NCI-H1417 treated with DMSO at 0.1 percent for 48 hours (cell line): ENCODE measurements at places on chromosomes 6 and 20.

- DNase-seq: no peak
Measured at GRCh38 chr6:108123946-108124345, 41.9 kb upstream of the NR2E1 start.

DNA sequence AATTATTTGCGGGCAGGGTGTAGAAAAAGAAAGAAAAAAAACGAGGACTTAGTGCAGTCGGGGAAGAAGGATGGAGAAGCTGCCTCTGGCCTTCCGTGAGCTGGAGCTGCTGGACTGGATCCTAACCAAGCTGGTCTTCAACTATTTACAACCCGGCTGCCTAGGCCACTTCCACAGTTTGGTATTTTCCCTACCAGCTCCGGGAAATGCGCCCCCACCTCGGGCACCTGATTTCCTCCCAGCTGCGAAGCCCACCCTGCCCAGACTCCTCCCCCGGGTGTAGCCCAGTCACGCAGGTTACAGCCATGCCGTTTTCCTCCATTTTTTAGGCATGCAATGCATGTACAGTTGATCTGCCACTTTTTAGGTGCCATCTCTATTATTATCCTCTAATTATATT lies 21.2 kb downstream of the THEMIS start:
- DNase-seq: no peak

DNA sequence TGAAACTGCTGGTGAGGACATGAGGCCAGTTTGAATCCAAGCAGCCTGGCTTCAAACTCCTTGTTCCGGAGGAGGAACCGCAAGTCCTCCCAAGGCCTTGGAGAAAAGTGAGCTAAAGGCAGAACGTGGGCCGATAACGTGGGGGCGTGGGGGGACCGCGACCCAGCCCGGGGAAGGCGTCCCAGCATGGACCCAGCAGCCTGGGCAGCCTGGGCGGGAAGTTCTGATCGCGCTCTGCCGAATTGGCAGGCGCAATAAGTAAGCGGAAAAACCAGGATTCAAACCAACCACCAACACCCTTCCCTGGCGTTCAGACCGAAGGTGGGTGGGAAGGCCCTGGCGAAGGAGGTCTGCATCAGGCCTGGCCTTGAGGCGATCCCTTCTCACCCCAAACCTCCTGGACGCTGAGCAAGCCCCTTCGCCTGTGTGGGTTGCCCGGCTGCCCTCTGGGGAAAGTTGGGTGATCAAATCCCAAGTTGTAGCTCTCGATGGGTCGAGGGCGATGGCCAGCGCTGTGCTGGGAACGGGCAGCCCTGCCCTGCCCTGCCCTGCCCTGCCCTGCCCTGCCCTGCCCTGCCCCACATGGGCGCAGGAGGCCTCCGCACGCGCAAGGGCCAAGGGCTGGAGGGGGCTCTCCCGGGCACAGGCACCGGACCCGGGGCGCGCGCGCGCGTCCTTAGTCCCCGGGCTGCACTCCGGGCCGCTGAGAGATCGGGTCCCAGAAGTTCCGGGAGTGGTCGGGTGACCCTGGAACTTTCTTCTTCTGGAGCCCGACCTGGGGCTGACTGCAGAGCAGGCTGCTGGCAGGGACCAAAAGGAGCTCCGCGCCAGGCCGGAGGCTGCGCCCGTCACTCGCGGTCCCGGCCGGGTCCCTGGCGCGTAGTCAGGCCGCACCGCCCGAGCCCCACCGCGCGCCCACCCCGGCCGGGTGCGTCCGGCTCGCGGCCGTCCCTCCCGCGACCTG lies 637 bp upstream of the SLC22A3 start:
- no peak for DNase-seq

DNA sequence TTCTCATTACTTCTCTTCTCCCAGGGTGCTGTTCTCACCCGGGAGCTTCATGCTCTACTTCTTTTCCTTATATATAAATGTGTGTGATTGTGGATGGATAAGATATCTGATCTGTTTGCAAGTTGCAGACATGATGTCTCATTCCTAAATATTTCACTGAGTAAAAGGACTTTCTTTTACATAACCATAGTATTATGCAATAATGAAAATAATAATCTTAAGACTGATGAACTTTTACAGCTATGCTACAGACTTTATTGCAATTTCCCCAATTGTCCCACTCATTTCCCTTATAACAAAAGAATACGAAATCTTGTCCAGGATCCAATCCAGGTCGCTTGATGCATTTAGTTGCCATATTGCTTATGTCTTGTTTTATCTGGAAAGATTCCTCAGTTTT lies 284.5 kb upstream of the JAG1 start:
- no peak for DNase-seq

DNA sequence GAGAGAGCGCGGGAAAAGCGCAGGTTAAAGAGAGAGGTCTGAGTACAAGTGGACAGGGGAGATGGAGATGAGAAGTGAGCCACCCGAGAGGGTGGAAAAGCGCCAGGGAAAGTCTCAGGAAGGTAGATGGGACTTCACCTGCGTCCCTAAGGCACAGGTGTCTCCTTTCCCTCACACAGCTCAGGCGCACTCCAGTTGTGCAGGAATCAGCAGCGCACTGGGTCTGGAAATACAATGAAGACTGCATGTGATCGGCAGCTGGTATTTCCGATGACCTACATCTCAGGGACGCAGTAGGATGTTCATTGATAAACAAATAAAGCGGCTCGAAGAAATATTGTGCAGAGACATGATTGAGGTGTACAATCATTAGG lies 432 bp upstream of the KHDRBS2 start:
- no peak for DNase-seq

GRCh38 chr20:44471481-44471882 lies 4.2 kb upstream of the TTPAL start:
- DNase-seq: no peak

- peak; percentile 62 for DNase-seq
Measured at GRCh38 chr6:169959136-169960002, 207.9 kb downstream of the ERMARD start.

DNA sequence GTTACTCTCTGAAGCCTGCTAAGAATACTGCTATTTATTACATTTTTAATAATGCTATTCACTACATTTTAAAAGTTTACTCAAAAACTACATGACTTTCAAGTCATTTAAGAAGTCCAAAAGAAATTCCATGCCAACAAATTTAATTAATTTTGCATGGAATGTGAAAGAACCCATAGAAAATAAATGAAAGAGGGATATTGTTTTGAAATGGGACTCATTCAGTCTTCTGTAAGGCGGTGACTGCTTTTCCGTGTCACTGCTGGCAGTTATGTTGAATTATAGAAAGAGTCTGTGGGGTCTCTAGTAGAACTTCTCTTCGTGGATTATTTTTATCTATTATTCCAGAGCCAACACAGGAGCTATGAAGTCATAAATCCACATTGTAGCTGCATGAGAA lies 211.2 kb downstream of the LAMA2 start:
- DNase-seq: no peak

- peak; percentile 84 for DNase-seq
Measured at GRCh38 chr6:19804205-19805128, 32.7 kb upstream of the ID4 start.

DNA sequence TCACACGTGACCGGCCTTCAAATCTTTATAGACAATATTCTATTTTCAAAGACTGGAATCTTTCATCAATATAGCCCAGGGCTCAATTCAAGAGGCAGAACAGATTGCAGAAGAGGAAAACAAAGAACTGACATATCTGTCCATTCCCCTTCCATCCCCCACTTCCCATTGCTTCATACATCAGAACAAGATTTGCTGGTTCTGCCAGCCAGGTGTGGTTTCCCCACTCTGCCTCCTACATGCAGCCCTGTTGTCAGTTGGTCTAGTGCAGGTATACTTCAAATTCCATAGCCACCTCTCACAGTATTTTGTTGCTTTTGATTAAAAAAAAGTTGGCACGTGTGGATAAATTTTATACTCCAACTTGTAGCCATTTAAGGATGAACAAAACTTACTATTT lies 174.9 kb downstream of the CD109 start:
- DNase-seq: no peak

- DNase-seq: no peak
Measured at GRCh38 chr6:17032590-17032987, 69.3 kb upstream of the STMND1 start.

- DNase-seq: no peak
Measured at GRCh38 chr20:61378694-61379355, 126.8 kb downstream of the CDH4 start.

DNA sequence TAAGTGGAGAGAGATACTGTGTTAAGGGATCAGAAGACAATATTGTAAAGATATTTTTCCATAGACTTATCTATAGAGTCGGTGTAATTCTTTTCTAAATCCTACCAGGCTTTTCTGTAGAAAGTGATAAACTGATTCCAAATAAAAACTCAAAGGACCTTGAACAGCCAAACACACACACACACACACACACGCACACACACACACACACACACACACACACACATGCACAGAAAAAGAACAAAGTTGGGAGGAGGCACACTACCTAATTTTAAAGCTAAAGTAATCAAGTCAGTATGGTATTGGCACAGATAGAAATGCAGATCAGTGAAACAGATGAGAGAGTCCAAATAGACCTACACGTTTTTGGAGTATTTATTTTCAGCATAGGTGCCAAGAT lies 456.2 kb downstream of the CDC5L start:
- no peak for DNase-seq

- DNase-seq: no peak
Measured at GRCh38 chr6:133085471-133085870, 155.7 kb upstream of the EYA4 start.

GRCh38 chr20:17611540-17612286 lies 41.8 kb downstream of the DSTN start:
- no peak for DNase-seq

GRCh38 chr20:51871943-51872342 lies 69.6 kb upstream of the SALL4 start:
- DNase-seq: no peak

GRCh38 chr20:34058831-34059230 lies 53.2 kb downstream of the EIF2S2 start:
- DNase-seq: peak; percentile 16

DNA sequence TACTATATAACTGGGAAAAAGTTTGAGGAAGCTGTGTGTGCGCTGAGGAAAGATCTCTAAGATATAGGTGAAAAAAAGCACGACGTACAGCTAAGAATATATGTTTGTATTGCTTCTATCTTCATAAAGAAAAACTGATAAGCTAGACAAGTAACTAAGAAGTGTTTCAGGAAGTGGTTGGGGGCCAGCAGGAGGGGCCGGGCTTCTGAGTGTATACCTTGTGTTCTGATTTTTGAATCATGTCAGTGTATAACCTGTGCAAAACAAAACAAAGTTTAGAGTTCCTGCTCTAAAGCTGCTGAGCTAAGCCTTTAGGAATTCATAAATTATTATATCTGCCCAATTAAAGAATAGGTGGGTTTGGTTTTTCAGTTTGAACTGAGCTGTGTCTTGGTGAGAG lies 7.9 kb upstream of the OSER1 start:
- no peak for DNase-seq

- no peak for DNase-seq
Measured at GRCh38 chr6:3593161-3593560, 136.3 kb upstream of the SLC22A23 start.

DNA sequence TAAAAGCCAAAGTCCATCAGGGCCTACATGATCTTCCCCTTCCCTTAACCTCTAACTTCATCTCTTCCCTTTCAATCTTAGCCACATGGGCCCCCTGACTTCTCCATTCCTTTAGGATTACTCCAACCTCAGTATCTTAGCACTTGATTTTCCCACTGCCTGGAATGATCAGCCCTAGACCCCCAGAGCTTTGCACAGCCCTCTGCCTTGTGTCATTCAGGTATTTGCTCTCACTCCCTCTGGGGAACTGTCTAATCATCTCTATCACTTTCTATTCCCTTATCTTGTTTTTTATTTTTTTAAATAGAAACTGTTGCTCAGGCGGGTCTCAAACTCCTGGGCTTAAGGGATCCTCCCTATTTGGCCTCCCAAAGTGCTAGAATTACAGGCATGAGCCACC lies 13.3 kb upstream of the ZNFX1 start:
- DNase-seq: no peak

GRCh38 chr20:38129248-38129865 lies 35.7 kb downstream of the TGM2 start:
- DNase-seq: no peak

DNA sequence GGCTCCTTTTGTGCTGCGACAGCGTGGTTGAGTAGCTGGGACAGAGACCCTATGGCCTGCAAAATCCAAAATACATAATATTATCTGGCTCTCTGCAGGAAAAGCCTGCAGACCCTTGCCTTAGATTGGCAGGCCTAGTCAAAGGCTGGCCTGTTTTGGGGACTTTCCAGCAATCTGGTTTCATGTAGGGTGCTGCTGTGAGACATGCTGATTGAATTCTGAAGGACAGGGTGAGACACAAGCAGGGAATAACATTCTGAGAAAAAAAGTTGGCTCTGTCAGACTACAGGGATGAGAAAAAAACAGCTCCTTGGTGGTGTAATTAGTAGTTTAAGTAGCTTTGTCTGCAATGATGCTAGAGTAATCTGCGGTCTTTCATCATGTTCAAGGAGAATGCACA lies 402.7 kb upstream of the AGPAT4 start:
- no peak for DNase-seq

DNA sequence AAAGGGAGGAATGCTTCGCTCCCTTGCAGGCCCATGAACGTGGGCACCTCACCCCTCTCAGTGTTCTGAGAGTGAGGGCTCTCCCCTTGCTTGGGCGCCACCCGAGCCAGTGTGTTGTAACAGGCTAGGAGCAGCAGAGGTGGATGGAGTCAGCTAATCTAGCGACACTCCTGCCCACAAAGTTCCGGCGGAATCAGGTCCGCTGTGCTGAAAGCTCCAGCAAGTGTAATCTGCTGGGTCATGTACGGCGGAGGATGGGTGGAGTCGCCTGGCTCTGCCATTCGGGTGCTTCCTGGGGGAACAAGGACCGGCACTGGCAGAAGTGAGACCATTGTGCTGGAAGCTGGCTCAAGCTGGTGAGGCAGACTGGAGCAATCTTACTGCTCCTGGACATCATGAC lies 1310.1 kb downstream of the EPHA7 start:
- no peak for DNase-seq

- no peak for DNase-seq
Measured at GRCh38 chr6:168865522-168865921, 388.1 kb downstream of the THBS2 start.

DNA sequence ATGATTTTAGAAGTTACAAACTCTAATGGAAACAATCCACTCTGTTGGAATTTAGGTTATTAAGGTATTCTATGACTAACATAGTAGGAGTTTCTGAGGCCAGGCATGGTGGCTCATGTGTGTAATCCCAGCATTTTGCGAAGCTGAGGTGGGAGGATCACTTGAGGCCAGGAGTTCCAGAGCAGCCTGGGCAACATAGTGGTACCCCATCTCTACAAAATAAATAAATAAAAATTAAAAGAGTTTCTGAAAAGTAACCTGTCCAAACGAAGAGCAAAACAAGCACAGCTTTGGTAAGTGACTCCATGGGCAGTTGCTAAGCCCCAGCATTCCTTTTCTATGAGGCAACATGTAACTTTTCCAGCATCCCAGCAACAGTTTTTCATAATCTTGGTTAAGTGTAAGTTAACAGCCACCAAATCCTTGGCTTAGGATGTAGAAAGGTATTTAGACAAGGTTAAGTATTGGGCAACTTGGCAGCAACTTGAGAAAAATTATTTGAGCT lies 86.3 kb downstream of the SOX4 start:
- no peak for DNase-seq
